ENCODE measurements at places on chromosomes 2 and 18. TPM values are rescaled to one million over a fixed set of nuclear protein-coding genes. Genes with fewer than 3 reads are reported as not detected.

DNAJC5G gene
- polyA plus RNA-seq = not detected

SIX3 gene
- not detected for polyA plus RNA-seq

XDH gene
- polyA plus RNA-seq = not detected

RAX gene
- polyA plus RNA-seq = not detected

MOCOS gene
- polyA plus RNA-seq = not detected

POTEE gene
- 0.16 TPM for polyA plus RNA-seq

ANKAR gene
- 30.9 TPM for polyA plus RNA-seq

ANXA4 gene
- polyA plus RNA-seq = 94.1 TPM

QPCT gene
- 0.14 TPM for polyA plus RNA-seq

MYO1B gene
- 11.2 TPM for polyA plus RNA-seq

FECH gene
- 11.5 TPM for polyA plus RNA-seq

PTRHD1 gene
- 46.5 TPM for polyA plus RNA-seq

PLB1 gene
- 0.17 TPM for polyA plus RNA-seq

IL36B gene
- not detected for polyA plus RNA-seq

RBKS gene
- polyA plus RNA-seq = 3.6 TPM

ABCG5 gene
- polyA plus RNA-seq = not detected

INPP5D gene
- polyA plus RNA-seq = 230 TPM

HOXD12 gene
- polyA plus RNA-seq = not detected

RHOB gene
- polyA plus RNA-seq = 10.3 TPM

CROCC2 gene
- not detected for polyA plus RNA-seq

TGFA gene
- not detected for polyA plus RNA-seq

CMPK2 gene
- polyA plus RNA-seq = 6.0 TPM

CNGA3 gene
- not detected for polyA plus RNA-seq

SPP2 gene
- polyA plus RNA-seq = not detected

ANKRD62 gene
- polyA plus RNA-seq = not detected

OSBPL1A gene
- 1.8 TPM for polyA plus RNA-seq

CRYBA2 gene
- not detected for polyA plus RNA-seq

SLC4A3 gene
- not detected for polyA plus RNA-seq

DLGAP1 gene
- polyA plus RNA-seq = 0.32 TPM

KIF1A gene
- not detected for polyA plus RNA-seq

NXPH2 gene
- polyA plus RNA-seq = not detected

CPLX4 gene
- not detected for polyA plus RNA-seq

TMEM37 gene
- not detected for polyA plus RNA-seq

ZBTB7C gene
- polyA plus RNA-seq = not detected

HOXD3 gene
- polyA plus RNA-seq = not detected

TUBA3E gene
- not detected for polyA plus RNA-seq

NAT8 gene
- polyA plus RNA-seq = not detected

SRD5A2 gene
- polyA plus RNA-seq = not detected

MERTK gene
- polyA plus RNA-seq = not detected

KLHL30 gene
- polyA plus RNA-seq = not detected

OR6B2 gene
- polyA plus RNA-seq = not detected

KIAA2012 gene
- not detected for polyA plus RNA-seq

ZNF804A gene
- not detected for polyA plus RNA-seq

MC4R gene
- polyA plus RNA-seq = not detected

CXCR4 gene
- polyA plus RNA-seq = 4,283 TPM

C2orf76 gene
- 20.8 TPM for polyA plus RNA-seq

RBM43 gene
- polyA plus RNA-seq = not detected

CPO gene
- polyA plus RNA-seq = not detected
